ENCODE measurements at places on chromosomes 1 and 21.

GRCh38 chr1:206114692-206115640 is 2.2 kb downstream of the AVPR1B start:
- DNase-seq, result no peak

- DNase-seq, result no peak
Observed at GRCh38 chr1:183642166-183642565, 6.6 kb upstream of the ARPC5 start.

DNA sequence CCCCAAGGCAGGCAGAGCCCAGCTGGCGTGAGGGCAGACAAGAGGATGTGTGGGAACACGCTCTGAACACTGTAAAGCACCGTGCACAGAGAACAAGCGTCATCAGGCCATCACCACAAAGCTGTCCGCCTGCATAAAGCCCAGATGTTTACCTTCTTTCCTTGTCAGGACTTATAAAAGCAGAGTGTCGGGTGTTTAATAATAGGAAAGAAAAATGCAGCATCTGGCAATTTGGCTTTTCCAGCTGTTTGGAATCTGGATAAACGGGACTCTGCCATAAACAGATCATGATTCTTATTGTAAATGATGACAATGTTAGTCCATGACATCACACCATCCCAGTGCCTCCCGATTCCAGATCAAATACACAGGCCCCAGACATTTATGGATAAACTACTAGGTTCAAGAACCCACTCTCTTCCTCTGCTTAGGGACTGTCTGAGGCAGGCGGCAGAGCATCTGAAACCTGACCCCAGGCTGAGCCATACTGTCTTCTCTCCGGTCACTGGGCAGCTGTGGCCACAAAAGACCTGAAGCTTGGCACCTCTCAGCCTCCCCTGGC is 4.2 kb downstream of the GLIS1 start:
- DNase-seq, result no peak

DNA sequence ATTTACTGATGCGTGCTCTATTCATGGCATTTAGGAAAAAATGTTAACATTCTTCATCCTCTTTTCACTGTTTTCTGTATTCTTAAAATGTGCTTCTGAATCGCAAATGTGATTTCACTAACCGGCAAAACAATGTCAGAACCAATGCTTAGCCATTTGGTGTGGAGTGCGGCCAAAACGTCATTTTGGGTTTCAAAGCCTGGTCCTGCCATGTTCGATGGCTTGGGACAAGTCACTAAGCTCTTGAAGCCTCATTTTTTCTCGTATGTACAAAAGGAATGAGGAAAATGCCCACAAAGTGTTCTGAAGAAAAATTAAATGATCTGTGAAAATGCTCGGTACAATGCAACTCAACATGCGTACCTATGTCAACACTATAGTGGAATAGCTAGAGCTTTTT is 175.3 kb downstream of the APP start:
- no peak for DNase-seq

GRCh38 chr1:239858529-239858928 is 233.2 kb upstream of the FMN2 start:
- DNase-seq, result no peak

GRCh38 chr1:6357243-6357936 is 36.2 kb downstream of the ACOT7 start:
- no peak for DNase-seq

DNA sequence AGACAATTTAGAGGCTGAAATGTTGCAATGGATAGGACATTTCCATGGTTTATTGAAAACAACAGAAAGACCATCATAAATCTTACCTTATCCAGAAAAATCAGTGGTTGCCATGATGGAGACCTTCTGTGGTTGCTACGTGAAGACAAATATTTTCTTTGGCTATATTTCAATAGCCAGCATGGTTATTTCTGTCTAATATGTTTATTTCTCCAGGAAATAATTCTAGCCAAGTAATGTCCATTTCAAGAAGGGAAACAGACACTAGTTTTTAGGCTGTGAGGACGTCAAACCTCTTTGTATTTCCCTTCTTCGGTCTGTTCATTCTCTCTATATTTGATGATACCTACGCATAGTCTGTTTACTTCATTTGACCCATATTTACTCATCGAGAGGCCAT is 49.2 kb upstream of the NFASC start:
- DNase-seq, result no peak

- peak; percentile 64 for DNase-seq
Observed at GRCh38 chr1:182069028-182069466, 7.5 kb upstream of the ZNF648 start.

DNA sequence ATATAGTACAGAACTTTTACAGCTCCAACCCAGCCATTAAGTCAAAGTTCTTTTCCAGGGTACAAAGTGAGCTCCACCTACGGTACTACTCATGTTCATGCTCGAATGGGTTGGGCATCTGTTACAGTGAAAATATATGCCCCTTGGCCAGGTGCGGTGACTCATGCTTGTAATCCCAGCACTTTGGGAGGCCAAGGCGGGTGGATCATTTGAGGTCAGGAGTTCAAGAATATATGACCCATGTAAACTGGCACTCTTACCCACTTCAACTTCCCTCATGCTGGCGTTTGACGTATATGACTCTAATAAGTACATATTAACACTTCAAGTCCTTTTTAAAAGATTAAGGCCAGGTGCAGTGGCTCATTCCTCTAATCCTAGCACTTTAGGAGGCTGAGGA is 71.3 kb upstream of the PKN2 start:
- no peak for DNase-seq

GRCh38 chr1:37265156-37265555 is 209.2 kb upstream of the ZC3H12A start:
- DNase-seq, result no peak

DNA sequence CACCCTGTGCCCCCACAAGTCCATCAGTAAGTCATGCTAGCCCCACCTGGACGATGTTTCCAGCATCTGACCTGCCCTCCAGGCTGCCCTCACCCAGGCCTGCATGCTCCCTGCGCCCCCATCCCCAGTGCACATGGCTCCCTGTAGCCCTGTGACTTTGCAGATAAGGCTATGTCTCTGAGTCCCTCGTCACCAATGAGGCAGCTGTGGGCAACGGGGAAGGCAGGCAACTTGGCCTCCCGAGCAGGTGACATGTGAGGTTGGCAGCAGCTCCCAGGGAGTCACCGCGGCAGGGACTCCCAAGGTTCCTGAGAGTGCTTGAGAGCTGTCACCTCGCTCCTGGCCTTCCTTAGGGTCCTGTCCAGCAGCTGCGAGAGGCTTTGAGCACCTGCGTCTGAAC is 32.4 kb upstream of the AGPAT3 start:
- DNase-seq, result no peak

DNA sequence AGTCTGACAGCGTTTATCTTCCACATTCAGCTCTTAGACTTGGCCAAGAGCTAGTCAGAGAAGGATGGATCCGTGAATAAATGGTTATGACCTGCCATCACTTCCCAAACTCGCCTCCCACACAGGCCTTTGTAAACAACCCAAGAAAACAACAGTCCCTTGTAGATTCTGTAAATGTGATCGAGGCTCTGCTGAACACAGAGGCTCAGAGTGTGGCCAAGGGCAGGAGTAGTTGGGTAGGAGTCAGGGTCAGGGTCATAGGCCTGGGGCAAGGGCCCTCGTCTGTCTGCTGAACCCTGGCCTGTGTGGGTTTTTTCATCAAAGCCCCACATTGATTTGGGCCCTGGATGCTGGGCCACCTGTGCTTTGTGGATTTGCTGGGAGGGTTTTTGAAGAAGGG is 32.7 kb downstream of the NCMAP start:
- no peak for DNase-seq

GRCh38 chr1:90899263-90899662 is 122.6 kb downstream of the ZNF644 start:
- no peak for DNase-seq

DNA sequence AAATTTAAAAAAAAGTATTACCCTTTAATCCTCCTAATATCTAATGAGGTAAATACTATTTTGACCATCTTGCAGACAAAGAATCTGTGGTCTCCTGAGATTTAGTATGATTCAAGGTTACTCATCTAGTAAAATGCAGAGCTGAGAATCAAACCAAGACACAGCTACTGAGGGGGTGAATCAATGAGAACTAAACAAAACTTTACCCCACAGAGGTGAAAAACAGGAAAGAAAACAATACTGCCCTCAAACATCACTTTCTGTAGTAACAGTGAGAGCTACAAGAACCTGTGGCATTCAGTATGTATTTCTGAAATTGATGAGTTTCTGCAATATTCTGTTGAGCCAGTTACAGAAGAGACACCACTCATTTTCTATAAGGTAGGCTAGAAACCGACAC is 85.1 kb downstream of the JAK1 start:
- no peak for DNase-seq

- DNase-seq, result no peak
Observed at GRCh38 chr1:116911779-116912469, 2.2 kb downstream of the PTGFRN start.

DNA sequence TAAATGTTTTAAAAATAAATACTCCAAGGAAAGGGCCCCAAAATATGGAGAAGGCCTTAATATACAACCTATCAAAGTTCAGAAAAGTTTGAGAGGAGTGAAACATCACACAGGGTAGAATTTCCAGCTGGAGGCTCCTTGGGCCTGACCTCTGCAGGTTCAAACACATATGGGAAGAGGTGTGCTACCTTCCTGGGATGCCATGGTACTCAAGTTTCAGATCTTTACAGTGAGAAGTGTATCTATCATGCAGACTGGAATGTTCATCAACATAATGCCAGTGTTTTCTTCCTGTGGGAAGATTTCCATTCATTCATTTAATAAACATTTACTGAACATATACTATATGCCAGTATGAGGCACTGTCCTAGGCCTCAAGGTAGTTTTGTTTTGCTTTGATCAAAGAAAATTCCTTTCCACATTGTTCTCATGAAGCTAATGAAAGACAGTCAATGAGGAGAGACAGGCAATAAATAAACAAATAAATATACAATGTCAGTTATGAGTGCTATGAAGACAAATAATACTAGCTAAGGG is 14.6 kb upstream of the ADAR start:
- no peak for DNase-seq

DNA sequence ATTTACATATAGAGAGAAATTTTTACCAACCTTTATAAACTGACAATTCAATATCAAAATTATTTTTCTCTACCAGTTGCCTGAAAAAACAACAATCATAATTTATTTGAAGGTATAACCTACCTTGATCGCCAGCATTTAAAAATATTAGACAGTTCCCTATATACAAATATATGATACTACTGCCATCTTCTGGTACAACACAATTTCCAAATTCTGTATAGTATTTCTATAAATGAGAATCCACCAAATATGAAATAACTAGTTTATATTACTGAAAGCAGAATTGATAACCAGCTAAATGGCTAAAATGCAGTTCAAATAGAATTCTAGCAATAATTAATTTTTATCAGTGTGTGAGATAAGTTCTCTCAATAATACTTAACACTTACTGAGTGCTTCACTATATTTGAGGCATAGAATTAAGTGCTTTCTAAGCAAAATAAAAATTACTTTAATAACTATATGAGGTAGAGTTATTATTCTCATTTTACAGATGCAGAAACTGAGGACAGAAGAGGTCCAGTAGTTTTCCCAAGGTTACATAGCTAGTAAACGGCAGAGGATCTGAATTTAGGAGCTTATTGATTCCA is 75.6 kb downstream of the PIGK start:
- DNase-seq, result no peak

DNA sequence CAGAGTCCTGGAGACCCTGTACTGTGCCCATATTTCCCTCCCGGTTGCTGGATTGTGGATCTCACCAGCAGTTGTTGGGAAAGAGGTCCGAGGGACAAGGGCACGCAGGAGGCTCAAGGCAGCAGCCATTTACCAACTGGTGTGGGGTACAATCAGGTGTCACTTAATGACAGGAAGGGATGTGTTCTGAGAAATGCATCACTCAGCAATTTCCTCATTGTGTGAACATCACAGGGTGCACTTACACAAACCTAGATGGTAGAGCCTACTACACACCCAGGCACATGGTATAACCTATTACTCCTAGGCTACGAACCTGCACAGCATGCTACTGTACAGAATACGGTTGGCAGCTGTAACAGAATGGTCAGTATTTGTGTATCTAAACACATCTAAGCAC is 20.7 kb downstream of the SLC44A3 start:
- DNase-seq, result no peak

- DNase-seq, result no peak
Observed at GRCh38 chr21:31752352-31752751, 20.4 kb upstream of the SCAF4 start.

GRCh38 chr1:164695956-164696665 is 137.1 kb downstream of the PBX1 start:
- no peak for DNase-seq

GRCh38 chr1:2318314-2319278 is 72.8 kb downstream of the MORN1 start:
- no peak for DNase-seq

- DNase-seq, result no peak
Observed at GRCh38 chr21:42683371-42684108, 30.1 kb downstream of the PDE9A start.

GRCh38 chr1:186236921-186237320 is 138.1 kb downstream of the TPR start:
- no peak for DNase-seq

GRCh38 chr1:6212193-6212959 is 6.5 kb downstream of the RNF207 start:
- DNase-seq, result no peak

- no peak for DNase-seq
Observed at GRCh38 chr21:41318218-41318617, 1.6 kb downstream of the FAM3B start.

GRCh38 chr1:235907187-235907896 is 40.6 kb upstream of the LYST start:
- DNase-seq, result no peak

DNA sequence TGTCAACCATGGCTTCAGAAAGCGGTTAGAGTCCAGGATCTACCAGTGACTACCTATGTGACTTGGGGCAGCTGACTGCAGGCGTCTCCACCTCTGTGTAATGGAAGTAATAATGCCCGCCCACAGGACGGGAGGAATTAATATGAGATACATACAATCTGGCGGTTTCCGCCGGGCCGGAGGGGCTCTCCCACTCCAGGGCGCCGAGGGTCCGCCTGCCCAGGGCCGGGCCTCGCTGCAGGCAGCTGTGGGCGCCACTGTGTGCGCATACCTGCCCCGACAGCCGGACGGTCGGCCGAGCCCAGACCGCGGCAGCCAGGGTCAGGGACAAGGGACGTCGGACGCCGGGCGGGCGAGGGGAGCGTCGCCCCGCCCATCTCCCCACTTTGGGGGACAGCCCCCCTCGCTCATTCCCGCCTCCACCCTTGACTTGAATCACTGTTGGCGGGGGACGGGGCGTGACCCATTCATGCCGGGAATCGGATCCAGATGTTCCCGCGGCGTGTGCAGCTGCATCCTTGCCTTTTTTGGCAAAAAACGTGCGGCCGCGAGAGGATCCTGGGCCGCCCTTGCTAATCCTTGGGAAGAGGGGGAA is 6.0 kb upstream of the SF3A3 start:
- peak; percentile 61 for DNase-seq

- DNase-seq, result no peak
Observed at GRCh38 chr1:200437556-200438203, 27.8 kb upstream of the ZNF281 start.

GRCh38 chr1:175369696-175370095 is 177.1 kb upstream of the KIAA0040 start:
- no peak for DNase-seq

DNA sequence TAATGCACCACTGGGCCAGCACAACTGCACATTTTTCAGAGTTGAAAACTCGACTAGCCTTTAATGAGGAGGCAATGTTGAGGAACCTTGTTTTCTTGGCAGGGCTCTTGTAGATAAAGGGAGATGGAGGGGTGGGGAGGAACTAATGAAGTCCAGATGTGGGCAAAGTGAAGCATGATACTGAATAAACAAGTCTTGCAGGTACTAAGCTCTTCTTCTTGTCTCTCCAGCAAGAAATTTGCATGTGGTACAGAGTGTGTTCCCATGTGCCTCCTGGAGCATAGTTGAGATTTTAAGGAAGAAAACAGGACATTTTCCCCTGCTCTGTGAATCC is 47.0 kb downstream of the PLPP3 start:
- DNase-seq, result no peak

Measured in neuronal stem cell (in vitro differentiated cells).